Mesothelial cell of epicardium (in vitro differentiated cells): ENCODE measurements at places on chromosomes 1 and 21. TPM values are rescaled to one million over a fixed set of nuclear protein-coding genes. Genes with fewer than 3 reads are reported as not detected.

The TAS1R1 gene
- total RNA-seq, result not detected in 3 replicates

The SEMA6C gene
- 14.9 to 15.0 TPM (median 14.9 TPM) in 3 replicates for total RNA-seq

The RHD gene
- not detected in 3 replicates for total RNA-seq

The SPRR5 gene
- not detected in 3 replicates for total RNA-seq

The TRIM63 gene
- 1.4 to 1.9 TPM (median 1.7 TPM) in 3 replicates for total RNA-seq

The OR2L8 gene
- not detected in 3 replicates for total RNA-seq

The AHCYL1 gene
- 98.7 to 102 TPM (median 102 TPM) in 3 replicates for total RNA-seq

The KIF26B gene
- 63.3 to 69.7 TPM (median 64.9 TPM) in 3 replicates for total RNA-seq

The FLG2 gene
- not detected in 3 replicates for total RNA-seq

DNA sequence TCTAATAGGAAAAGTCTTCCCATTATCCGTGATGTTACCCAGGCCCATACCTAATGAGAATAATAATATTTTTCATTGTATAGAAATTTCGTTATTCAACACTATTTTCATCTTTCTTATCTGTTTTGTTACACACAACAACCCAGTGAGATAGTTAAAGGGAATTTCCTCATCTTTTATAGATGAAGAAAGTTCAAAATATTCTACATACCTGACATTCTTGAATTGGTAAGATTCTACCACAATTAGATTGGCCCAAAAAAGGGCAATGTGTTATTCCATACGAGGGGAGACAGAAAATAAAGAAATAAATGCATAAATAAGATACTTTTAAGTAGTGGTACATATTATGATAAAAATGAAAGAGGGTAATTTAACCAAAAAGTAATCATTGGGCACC is 405.5 kb upstream of the ADAMTS5 start:
- DNase-seq, result no peak

DNA sequence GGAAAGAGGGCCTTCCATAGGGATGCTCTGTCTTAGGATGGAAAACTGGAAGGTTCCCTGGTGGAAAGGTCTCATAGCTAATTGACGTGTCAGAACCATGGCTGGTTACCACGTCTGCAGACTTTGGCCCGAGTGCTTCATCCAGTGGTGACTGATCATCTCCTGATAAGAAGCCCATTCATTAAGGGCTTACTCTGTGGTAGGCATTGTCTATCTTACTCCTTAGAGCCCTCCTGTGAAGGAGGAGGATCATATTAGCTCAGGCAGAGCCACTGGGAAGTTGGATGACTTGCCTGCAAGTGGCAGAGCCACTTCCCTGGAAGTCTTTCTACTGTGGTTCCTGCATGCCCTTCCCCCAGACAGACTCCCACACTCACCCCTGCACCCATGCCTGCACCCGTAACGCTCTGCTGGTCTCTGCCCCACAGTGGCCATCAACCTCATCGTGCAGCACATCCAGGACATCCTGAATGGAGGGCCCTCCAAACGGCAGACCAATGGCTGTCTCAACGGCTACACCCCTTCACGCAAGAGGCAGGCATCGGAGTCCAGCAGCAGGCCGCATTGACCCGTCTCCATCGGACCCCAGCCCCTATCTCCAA is 79.9 kb downstream of the UCK2 start:
- no peak for DNase-seq

- no peak for DNase-seq
Measured at GRCh38 chr1:8365661-8366362, 47.9 kb downstream of the SLC45A1 start.

- DNase-seq, result no peak
Measured at GRCh38 chr1:85849660-85850059, 141.4 kb upstream of the ZNHIT6 start.

DNA sequence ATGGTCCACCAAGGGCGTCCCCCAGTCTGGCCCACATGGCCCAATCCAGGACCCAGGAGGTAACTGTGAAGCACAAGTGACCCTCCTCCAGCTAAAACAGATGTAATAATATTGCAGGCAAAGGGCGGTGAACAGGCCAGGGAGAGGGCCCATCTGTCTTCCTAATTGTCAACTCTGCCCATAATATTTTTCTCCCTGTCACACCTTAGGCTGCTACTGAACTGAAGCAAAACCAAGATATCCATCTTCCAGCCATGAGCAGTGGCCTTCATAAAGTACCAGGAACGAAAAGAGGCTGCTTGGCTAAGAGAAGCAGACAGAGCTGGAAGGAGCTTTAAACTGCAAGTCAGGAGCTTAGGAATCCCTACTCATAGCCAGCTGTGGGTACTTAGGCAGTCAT is 3.1 kb downstream of the KANK4 start:
- DNase-seq, result no peak

DNA sequence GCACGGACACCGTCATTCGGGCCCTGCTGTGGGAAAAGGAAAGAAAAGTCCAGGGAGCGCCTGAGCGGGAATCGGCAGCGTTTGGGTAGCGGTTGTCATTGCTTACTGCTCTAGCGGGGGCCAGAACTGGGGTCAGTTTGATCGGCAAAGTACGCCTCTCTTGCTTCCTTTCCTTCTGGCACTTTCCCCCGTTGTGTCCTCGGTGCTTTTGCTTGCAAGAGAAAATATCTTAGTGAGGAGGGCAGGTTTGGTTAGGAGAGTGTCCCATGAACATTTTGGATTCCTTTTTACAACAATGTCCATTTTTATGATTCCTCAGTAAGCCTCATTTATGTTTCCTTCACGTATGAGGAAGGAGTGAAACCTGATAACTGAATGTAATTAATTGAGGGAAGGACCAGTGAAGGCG is 670 bp downstream of the ST3GAL3 start:
- DNase-seq, result no peak

GRCh38 chr1:31548534-31548906 is 27.8 kb upstream of the TINAGL1 start:
- no peak for DNase-seq

- no peak for DNase-seq
Measured at GRCh38 chr1:91826248-91826647, 59.7 kb downstream of the TGFBR3 start.

DNA sequence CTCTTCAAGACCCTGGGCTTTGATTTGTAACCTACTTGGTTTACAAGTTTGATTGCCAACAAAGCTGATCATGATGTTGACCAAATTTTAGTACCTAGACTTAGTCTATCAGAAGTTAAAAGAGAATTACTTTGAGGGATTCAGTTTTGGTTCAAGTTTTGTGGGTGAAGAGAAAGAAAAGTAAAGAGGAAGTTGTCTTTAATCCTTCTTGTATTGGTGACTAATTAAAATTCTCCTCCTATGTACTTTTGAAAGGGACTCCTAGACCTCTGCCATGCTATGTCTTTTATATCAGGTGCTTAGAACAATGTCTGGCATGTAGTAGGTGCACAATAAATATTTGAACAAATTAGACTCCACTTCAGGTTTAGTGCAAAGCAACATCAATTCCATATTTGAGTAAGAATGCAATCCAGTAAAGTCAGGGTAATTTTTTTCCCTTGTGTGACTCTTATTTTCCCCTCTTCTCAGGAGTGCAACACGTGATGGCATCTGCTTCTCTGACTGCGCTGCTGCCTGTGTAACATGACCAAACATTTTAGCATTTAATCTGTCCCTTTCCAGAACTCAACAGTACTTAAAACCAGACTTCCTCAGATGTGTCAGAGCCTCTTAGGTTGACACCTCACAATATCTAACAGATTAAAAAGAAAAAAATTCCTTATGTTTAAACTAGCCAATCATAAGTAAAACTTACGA is 41.1 kb upstream of the KCNQ4 start:
- DNase-seq, result no peak

DNA sequence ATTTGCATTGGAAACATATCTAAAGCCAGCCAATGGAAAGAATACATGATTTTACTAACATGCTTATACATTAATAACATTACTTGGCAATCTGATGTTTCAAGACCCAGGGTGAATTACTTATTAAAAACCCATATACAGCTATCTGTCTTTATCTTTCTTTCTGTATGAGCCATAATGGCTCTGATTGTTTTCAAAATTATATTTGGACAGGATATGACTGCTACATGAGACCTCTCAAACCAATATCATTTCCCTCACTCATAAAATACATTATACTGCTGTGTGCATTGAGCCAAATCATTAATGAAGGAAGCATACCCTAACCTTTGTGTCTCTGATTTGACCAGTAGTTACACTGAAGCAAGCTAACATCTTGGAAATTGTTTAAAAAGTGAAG is 205.9 kb upstream of the DPYD start:
- no peak for DNase-seq

DNA sequence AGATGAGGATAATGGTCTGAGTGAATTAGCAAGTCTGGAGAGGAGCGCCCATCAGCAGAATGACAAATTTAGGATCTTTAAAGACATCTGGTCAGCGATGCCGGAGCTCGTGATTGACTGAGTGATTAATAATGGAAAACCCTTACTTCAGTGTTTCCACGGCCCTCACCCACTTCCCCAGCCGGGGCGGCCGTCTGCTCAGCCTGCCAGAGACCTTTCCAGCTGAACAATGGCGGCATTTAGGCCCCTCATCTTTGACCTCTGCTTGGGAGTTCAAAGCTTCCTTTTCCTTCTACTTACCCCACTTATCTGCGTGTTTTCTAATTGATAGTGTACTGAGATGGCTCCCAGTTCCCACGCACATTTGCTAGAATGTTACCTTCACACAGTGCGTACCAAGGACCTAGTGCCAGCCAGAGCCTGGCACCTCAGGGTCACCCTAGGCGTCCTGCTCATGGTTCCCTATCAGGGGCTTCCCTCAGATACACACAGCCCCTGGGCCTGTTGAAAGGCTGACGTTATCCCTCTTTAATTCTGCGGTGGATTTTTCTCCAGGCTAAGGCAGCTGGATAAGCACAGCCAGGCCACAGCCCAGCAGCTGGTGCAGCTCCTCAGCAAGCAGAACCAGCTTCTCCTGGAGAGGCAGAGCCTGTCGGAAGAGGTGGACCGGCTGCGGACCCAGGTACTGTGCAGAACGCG is 232.8 kb downstream of the SDCCAG8 start:
- no peak for DNase-seq

GRCh38 chr1:80893115-80893514 is 907.6 kb upstream of the ADGRL2 start:
- no peak for DNase-seq

DNA sequence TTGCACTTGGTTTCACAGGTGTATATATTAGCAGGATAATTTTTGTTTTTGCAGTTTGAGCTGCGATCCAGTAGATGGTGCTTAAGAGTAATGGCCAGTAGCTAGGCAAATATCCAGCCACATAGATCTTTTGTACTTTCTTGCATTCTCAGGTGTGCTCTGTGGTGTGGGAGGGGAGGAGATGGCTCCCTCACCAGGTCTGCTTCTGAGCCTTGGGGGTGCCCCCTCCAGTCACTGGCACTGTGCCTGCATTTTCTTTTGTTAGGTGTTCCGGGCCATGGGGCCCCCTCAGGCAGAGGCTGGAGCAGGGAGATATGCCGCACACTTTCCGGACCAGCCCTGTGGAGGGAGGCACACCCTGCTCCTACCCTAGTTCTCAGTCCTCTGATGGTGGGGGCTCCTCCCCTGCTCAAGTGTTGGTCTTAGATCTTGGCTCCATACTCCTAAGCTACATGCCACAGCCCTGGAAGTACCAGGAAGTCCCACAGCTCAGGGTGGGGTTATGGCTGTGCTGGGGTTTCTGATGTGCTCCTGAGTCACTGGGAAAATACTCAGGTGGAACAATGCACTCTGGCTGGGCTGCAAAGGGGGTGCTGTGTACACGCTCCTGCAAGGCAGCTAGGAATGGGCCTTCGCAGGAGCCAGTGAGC is 197.6 kb upstream of the DMRTA2 start:
- no peak for DNase-seq

- DNase-seq, result no peak
Measured at GRCh38 chr1:201949491-201949890, 3.1 kb upstream of the LMOD1 start.

DNA sequence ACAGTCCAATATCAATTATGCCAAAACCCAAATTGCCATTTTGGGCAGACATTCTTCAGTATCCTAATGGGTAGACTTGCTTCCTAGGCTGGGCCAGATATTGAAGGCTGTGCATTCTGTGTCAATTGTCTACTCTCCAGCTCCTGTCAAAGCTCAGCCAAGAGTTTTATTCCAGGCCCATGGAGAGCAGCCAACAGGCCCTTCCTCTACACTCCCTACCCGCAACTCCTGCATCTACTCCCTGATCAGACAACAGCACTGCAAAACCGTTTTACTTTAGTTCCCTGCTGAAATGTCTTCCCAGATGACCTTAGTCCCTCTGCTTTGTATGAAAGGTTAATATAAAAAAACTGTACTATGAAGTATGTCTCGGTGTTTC is 6.6 kb upstream of the ADORA3 start:
- no peak for DNase-seq

GRCh38 chr1:50208756-50209155 is 100.0 kb downstream of the ELAVL4 start:
- no peak for DNase-seq

DNA sequence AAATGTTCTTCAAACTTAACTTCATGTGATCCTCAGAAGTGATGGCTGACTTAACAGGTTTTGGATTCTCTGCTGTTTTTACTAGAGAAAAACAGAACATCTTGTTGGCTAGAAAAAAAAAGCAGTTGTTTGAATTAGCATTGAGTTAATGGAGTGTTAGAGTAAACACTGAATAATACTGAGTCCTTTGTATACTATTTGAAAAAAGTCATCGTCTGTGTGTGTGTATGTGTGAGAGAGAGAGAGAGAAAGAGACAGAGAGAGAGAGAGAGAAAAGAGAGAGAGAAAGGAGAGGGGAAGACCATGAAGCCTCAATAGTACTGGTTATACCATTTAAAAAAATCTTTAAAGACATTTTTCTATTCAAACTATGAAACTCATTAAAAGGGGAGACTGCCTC is 10.4 kb downstream of the ZNF697 start:
- no peak for DNase-seq

GRCh38 chr1:221458447-221459156 is 283.3 kb downstream of the DUSP10 start:
- no peak for DNase-seq

- no peak for DNase-seq
Measured at GRCh38 chr1:170967042-170967910, 31.9 kb downstream of the MROH9 start.

- no peak for DNase-seq
Measured at GRCh38 chr1:76782809-76783208, 84.5 kb upstream of the ST6GALNAC5 start.

GRCh38 chr1:24927988-24928688 is 1.9 kb downstream of the RUNX3 start:
- DNase-seq, result no peak

GRCh38 chr1:2158272-2158671 is 36.3 kb downstream of the FAAP20 start:
- DNase-seq, result no peak

- DNase-seq, result no peak
Measured at GRCh38 chr1:217137210-217137881, 414.1 kb upstream of the ESRRG start.

- DNase-seq, result no peak
Measured at GRCh38 chr1:223217781-223218180, 74.7 kb upstream of the TLR5 start.

GRCh38 chr1:203077367-203077766 is 8.4 kb downstream of the MYOG start:
- no peak for DNase-seq

GRCh38 chr1:110673197-110673701 is 1.5 kb downstream of the KCNA3 start:
- DNase-seq, result no peak

DNA sequence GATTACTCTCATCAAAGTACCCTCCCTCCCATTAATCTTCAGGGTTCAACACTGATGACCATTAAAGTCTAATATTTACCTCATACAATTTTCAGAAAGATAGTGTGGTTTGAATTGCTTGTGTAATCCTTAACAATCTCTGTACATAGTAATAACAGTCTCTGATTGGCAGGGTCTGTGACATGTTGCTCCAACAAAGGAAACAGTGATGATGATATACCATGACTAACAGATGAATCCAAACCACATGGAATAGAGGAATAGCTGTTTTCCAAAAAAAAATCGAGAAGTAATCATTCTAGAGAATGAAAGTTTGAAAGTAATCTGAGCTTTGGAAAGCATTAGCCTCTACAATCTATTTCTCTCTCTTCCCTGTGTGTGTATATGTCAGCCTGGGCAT is 610.1 kb upstream of the NEGR1 start:
- DNase-seq, result no peak
